Activated CD8-positive, alpha-beta memory T cell treated with anti-CD3 and anti-CD28 coated beads, Interleukin-2, amount 10 ng/mL, durations not matched to agents 7 days and 5 days (primary cell): ENCODE measurements at places on chromosomes 4 and X. TPM values are rescaled to one million over a fixed set of nuclear protein-coding genes. Genes with fewer than 3 reads are reported as not detected.

Gene PUDP
- total RNA-seq: 16.3 TPM

Gene DUX4
- total RNA-seq: not detected

DNA sequence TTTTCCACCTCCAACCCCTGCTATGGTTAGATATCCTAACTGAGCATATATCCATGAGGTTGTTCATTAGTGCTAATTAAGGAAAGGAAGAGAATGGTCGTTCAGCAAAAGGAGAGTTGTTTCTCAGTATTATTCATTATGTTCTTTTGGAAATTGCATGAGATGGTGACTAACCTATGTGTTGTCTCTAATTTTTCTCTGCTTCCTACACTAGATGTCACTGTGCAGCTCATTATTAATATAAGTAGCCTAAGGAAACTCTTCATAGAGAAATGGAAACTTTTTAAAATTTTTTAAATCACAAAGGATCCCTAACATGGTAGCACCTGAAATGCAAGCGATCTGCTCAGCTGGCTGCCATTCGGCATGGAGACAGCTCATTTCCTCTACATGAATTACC lies 67.7 kb upstream of the FAM9A start:
- H3K4me3 ChIP-seq: no peak overlapping the region
- peaks cover 7% of the 10 kb centered on the region for H3K27me3 ChIP-seq
- no peak for DNase-seq
- no peaks in the 10 kb centered on the region for H3K36me3 ChIP-seq

DNA sequence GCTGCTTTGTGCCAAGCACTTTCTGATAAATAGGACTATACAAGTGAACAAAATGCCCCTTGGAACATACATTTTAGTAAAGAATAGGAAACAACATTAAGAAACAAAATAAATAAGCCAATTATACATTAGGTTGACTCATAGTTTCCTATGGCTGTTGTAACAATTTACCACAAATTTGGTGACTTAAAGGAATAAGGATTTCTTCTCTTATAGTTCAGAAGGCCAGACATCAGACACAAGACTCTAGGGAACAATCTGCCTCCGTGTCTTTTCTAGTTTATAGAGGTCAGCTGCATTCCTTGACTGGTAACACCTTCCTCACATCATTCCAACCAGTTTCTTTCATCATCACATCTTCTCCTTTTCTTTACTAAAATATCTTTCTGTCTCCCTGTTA lies 235.9 kb upstream of the PCDH18 start:
- H3K27me3 ChIP-seq: no peaks in the 10 kb centered on the region
- no peaks in the 10 kb centered on the region for H3K4me1 ChIP-seq
- no peak overlapping the region for H3K4me3 ChIP-seq
- no peaks in the 10 kb centered on the region for H3K36me3 ChIP-seq

DNA sequence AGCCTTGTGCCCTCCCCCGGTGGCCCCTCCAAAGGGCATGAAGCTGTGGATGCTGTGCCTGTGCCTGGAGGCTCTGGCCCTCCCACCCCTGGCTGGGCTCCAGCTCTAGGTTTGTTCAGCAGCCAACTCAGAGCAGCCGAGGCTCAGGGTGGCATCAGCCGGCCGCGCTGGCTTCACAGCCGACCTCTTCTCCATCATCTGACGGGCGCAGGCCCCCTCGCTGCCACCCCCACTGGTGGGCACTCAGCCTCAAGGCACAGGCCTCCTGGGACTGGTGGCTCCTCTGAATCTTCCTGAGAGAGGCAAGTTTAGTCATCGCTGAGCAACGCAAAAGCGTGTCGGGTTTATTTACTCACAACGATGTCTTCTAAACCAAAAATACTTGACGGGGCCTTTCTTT lies 46.0 kb downstream of the PCGF3 start:
- no peak overlapping the region for H3K27ac ChIP-seq
- DNase-seq: no peak
- peaks cover 17% of the 10 kb centered on the region for H3K36me3 ChIP-seq
- H3K4me3 ChIP-seq: no peak overlapping the region
- H3K4me1 ChIP-seq: no peaks in the 10 kb centered on the region

- peak within 1 kb of the TSS; percentile 73 for H3K27ac ChIP-seq
- peaks cover 23% of the 10 kb centered on the region for H3K4me1 ChIP-seq
- no peaks in the 10 kb centered on the region for H3K27me3 ChIP-seq
Observed at GRCh38 chrX:56995271-56995994, at the start of gene SPIN3. Gene SPIN3 (minus strand): TSS chrX:56995541. CDS start chrX:56994947, 594 bp downstream.

DNA sequence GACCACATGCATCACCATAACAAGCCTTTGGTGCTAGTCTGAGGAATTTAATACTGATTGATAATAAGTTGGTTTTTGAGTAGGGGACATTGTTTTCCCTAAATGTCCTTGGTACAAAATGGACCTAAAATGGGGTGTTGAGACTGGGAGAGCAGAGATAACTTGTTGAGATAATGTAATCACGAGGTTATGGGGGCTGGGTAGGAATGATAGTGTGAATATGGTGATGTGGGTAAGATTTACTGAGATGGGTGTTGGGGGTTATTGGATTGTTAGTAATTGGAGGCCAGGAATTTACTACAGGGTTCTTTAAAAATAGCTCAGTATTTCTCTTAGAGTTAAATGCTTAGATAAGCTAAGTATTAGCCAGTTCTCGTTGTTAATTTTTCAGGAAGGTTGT lies 3.9 kb downstream of the BMP2K start:
- H3K4me3 ChIP-seq: no peak overlapping the region
- peaks cover 15% of the 10 kb centered on the region for H3K4me1 ChIP-seq
- H3K27me3 ChIP-seq: no peaks in the 10 kb centered on the region
- H3K36me3 ChIP-seq: no peaks in the 10 kb centered on the region

Gene CACNA1F
- total RNA-seq: 0.19 TPM

Gene VCX3B
- total RNA-seq: not detected

Gene SCD5
- 6.4 TPM for total RNA-seq

GRCh38 chr4:27084685-27085361 lies 224.2 kb downstream of the STIM2 start:
- no peak overlapping the region for H3K4me3 ChIP-seq
- H3K4me1 ChIP-seq: peaks cover 5% of the 10 kb centered on the region
- no peak for DNase-seq
- H3K27ac ChIP-seq: no peak overlapping the region

DNA sequence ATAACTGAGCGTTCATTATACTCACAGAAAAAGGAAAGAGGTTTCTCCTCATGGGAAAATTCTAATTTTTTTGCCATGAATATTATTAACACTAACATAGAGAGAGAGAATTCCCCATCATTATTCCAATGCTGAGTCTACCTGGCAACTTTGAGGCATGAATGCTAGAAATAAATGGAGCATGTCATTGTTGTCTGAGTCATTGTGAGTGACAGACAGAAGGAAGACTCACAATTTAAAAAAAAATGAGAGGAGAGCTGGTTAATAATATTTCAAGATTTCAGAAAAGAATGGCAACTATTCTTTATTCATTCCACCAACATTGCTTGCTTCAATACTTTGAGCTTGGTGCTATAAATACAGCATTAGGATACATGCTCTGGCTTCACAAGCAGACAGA lies 170.4 kb upstream of the HS3ST1 start:
- DNase-seq: no peak
- H3K36me3 ChIP-seq: no peaks in the 10 kb centered on the region
- no peak overlapping the region for H3K27ac ChIP-seq

- H3K36me3 ChIP-seq: no peaks in the 10 kb centered on the region
- H3K4me3 ChIP-seq: no peak overlapping the region
- peak; percentile 47 for DNase-seq
- peaks cover 13% of the 10 kb centered on the region for H3K27me3 ChIP-seq
- no peak overlapping the region for H3K27ac ChIP-seq
Observed at GRCh38 chr4:83644677-83645659, 109.1 kb downstream of the GPAT3 start.

GRCh38 chrX:18883234-18883960 lies 100.5 kb downstream of the PHKA2 start:
- no peak overlapping the region for H3K4me3 ChIP-seq
- no peaks in the 10 kb centered on the region for H3K27me3 ChIP-seq
- no peak for DNase-seq
- peaks cover 17% of the 10 kb centered on the region for H3K4me1 ChIP-seq
- no peak overlapping the region for H3K27ac ChIP-seq

DNA sequence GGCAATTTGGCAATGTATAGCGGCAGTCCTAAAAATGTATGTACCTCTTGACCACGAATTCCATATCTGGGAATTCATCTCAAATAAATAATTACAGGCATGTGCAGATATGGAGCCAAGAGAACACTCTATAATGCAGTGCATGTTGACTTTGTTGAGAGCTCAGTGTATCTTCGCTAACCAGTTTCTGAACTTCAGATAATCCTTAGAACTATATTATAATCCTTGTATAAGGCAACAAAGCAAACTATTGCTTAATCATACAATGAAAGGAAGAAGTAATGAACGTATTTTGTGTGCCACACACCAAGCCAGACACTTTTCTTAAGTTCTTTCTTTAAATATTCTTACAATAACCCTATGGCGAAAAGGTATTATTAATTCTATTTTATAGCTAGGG lies 168.5 kb downstream of the SMIM20 start:
- H3K27me3 ChIP-seq: no peaks in the 10 kb centered on the region
- H3K4me1 ChIP-seq: peaks cover 66% of the 10 kb centered on the region
- no peak overlapping the region for H3K4me3 ChIP-seq
- DNase-seq: no peak
- H3K36me3 ChIP-seq: peaks cover 16% of the 10 kb centered on the region

Gene ARMCX1
- total RNA-seq: 0.20 TPM

DNA sequence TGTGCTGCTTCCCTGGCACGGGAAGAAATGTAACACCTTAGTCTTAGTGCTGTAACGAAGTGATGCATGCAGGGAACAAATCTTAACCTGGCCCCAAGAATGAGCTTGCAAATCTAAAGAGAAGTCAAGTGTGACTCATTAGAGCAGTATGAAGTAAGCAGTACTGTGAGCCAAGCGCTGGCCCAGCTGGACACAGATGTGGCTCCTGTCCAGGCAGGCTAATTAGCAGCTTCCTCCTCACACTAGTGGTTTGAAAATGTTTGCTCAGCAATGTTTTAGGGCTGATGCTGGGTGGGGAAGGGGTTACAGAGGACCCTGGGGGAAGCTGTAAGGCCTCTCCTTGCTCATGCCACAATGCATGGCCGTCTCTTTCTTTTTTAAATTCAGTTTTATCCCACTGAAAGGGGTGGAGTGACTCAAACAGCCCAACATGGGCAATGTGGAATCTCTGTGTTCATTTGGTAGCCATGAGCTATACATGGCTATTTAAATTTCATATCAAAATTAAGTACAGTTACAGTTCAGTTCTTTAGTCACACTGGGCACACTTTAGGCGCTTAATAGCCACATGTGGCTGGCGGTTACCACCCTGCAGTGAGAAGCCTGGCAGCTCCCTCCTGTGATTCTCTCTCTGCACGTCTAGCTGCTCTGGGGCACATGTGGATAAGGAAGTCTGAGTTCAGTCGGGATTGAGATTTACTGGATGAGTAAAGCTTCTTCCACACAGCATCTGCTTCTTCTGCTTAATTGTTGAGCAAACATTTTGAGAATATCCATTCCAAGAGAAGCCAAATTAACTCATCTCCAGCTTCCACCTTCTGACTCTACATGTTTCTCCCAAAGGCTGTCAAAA lies 48.8 kb downstream of the MAP7D2 start:
- no peaks in the 10 kb centered on the region for H3K4me1 ChIP-seq
- no peak for DNase-seq
- H3K27ac ChIP-seq: no peak overlapping the region
- no peak overlapping the region for H3K4me3 ChIP-seq
- H3K36me3 ChIP-seq: no peaks in the 10 kb centered on the region

Gene MND1
- 25.2 TPM for total RNA-seq

- no peaks in the 10 kb centered on the region for H3K27me3 ChIP-seq
- no peak overlapping the region for H3K4me3 ChIP-seq
- no peaks in the 10 kb centered on the region for H3K36me3 ChIP-seq
- no peak overlapping the region for H3K27ac ChIP-seq
- no peak for DNase-seq
Observed at GRCh38 chr4:135434936-135435335, 1233.3 kb upstream of the PABPC4L start.

Gene CITED1
- total RNA-seq: not detected

Gene TMEM156
- total RNA-seq: 18.5 TPM

GRCh38 chr4:183129675-183130074 lies 30.6 kb downstream of the WWC2 start:
- H3K36me3 ChIP-seq: no peaks in the 10 kb centered on the region
- H3K27ac ChIP-seq: no peak overlapping the region
- H3K27me3 ChIP-seq: peaks cover 14% of the 10 kb centered on the region
- H3K4me3 ChIP-seq: no peak overlapping the region
- H3K4me1 ChIP-seq: no peaks in the 10 kb centered on the region
- DNase-seq: no peak

Gene USP17L17
- total RNA-seq: not detected

DNA sequence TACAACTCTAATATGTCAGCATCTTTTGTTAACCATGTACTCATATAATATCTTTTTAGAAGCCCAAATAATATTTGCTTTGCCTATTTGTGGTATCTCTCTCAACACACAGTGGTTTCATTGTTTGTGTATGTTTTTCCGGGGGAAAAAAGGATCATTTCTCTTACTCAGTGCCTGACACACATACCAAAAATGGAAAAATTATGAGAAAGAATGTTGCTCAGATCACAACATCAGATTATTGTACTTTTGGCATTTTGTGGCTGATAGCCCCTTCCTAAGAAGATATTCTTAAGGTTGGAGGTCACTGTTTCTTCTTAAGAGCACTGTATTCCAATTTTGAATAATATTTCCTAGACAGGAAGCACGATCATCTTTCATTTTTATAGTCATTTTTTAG lies 93.6 kb downstream of the PDLIM5 start:
- peaks cover 2% of the 10 kb centered on the region for H3K36me3 ChIP-seq
- H3K27me3 ChIP-seq: no peaks in the 10 kb centered on the region
- no peak overlapping the region for H3K4me3 ChIP-seq
- peaks cover 2% of the 10 kb centered on the region for H3K4me1 ChIP-seq

GRCh38 chr4:146311238-146311970 lies 97.1 kb downstream of the REELD1 start:
- DNase-seq: no peak
- H3K36me3 ChIP-seq: no peaks in the 10 kb centered on the region
- no peak overlapping the region for H3K27ac ChIP-seq
- H3K4me3 ChIP-seq: no peak overlapping the region

- DNase-seq: no peak
- H3K36me3 ChIP-seq: no peaks in the 10 kb centered on the region
- H3K27me3 ChIP-seq: no peaks in the 10 kb centered on the region
Observed at GRCh38 chr4:60389633-60390032, 810.5 kb upstream of the ADGRL3 start.

Gene HTR2C
- total RNA-seq: not detected

DNA sequence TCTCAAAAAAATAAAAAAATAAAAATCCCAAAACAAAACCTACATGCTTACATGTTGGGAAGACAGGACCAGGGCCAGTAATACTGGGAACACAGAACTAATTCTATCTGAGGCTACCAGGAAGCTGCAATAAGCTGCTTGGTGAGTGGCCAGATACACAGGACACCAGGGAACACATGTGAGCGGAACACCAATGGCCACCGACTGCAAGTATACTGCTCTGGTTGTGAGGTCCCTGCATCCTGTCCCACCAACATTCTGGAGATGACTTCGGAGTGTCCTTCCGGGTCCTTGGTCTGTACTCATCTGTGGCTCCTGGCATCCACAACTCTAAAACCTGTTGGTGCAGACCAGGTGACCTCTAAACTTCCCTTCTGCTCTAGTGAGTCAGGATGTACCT lies 2.7 kb downstream of the TNIP2 start:
- no peak for DNase-seq
- no peaks in the 10 kb centered on the region for H3K27me3 ChIP-seq
- H3K36me3 ChIP-seq: peaks cover 2% of the 10 kb centered on the region
- H3K4me1 ChIP-seq: peaks cover 37% of the 10 kb centered on the region
- no peak overlapping the region for H3K4me3 ChIP-seq
